Cortex of kidney (tissue), 1 donor: ENCODE measurements at places on chromosomes 2 and 18.

- DNase-seq, result no peak
Measured at GRCh38 chr18:79641722-79642497, 37.7 kb upstream of the CTDP1 start.

GRCh38 chr2:89837962-89838625 is 1146.6 kb downstream of the RPIA start:
- no peak for DNase-seq

DNA sequence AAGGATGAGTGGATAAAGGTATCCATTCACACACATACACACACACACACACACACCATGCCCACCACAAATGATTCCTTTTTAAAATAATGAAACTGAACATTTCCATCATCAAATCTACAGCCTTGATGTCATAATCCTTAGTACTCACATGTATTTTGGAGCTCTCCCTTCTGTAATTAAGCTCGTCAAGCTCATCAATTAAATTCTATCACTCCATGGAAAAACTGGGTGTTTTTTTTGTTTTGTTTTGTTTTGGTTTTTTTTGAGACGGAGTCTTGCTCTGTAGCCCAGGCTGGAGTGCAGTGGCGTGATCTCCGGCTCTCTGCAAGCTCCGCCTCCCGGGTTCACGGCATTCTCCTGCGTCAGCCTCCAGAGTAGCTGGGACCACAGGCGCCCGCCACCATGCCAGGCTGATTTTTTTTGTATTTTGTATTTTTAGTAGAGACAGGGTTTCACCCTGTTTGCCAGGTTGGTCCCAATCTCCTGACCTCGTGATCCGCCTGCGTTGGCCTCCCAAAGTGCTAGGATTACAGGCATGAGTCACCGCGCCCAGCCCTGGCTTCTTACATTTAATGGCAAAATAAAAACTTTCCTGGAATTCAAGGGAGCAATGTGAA is 78.6 kb upstream of the RGPD4 start:
- no peak for DNase-seq

DNA sequence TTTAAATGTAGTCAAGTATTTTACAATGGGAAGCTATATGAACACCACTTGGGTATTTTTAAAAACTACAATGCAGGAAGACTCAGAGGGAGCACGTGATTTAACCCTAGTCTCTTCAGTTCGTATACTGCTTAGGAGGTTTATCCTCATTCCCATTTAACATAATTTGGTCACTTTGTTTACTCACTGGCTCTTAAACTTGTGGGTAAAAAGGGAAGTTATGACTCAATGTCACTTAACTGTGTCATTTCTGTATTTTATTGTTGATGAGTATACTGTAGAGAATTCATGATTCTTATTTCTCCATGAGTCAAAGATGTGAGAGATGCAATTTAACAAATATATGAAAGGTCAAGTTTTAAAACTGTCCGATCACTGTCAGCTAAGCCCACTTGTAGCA is 48.2 kb downstream of the SLC66A3 start:
- DNase-seq, result no peak

- no peak for DNase-seq
Measured at GRCh38 chr2:68018727-68019126, 44.1 kb downstream of the C1D start.

GRCh38 chr2:182611009-182611408 is 105.0 kb upstream of the DNAJC10 start:
- DNase-seq, result no peak

- DNase-seq, result no peak
Measured at GRCh38 chr2:39069136-39069515, 51.7 kb downstream of the SOS1 start.

DNA sequence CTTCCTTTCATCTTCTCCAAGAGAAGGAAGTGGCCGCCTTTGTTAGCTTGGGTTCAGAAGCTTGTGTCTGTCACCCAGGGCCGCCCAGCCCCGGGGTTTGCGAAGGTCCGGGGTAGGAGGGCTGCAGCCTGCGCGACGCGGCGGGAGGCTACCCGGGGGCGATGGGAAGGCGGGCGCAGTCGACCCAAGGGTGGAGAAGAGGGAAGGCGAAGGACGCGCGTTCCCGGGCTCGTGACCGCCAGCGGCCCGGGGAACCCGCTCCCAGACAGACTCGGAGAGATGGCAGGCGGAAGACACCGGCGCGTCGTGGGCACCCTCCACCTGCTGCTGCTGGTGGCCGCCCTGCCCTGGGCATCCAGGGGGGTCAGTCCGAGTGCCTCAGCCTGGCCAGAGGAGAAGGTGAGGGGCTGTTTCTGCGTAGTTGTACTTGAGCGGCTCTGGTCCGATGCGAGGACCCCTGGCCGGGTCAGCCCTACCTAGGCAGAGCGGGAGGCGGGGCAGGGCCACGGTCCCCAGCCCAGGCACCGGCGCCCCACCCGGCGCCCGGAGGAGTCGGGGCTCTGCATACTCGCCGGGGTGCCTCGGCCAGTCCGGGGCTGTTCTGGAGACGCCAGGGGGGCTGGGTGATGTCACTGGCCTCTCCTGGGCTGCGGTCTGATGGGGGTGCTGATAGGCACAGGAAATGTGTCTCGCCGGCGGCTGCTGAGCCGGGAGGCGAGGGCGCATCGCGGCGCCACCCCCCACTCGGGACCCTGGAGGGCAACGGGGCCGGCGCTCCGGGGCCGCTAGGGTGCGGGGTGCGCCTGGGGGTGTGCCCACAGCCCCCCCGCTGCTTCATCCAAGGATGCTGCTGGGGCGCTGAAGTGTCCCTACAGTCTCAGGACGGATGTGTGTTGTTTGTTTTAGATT is at the start of gene QPCT:
TSS of gene QPCT (plus strand) at position 178 of the 909 bp plus-strand sequence. CDS start at position 280, 102 bp downstream.
- DNase-seq, result no peak

GRCh38 chr2:36357847-36358659 is 2.5 kb downstream of the CRIM1 start:
- DNase-seq, result no peak

- no peak for DNase-seq
Measured at GRCh38 chr18:48551100-48551499, 12.3 kb downstream of the CTIF start.

- DNase-seq, result no peak
Measured at GRCh38 chr18:58247363-58247834, 203.4 kb downstream of the NEDD4L start.

DNA sequence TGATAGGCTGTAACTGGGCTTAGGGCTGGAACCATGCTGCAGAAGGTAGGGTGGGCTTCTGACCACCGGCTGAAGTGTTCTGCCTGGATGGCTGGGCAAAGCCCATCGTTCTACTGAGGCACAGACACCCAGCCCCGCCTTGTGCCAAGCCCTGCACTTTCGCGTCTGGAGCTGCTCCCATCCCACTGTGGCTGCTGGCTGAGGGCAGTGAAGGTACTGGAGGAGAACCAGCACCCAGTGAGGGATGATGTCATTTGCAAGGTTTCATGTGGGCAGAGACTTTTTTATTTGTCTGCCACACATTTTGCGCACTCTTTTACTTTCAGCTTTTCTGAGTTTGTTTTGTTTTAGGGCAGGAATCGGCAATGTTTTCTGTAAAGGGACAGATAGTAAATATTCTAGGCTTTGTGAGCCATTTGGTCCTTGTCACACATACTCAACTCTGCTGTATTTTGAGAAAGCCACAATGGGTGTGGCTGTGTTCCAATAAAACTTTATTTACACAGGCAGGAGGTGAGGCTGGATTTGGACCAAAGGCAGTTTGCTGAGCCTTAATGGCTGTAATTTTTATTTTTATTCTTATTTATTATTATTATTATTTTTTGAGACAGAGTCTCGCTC is 85.6 kb downstream of the ASB1 start:
- DNase-seq, result no peak

DNA sequence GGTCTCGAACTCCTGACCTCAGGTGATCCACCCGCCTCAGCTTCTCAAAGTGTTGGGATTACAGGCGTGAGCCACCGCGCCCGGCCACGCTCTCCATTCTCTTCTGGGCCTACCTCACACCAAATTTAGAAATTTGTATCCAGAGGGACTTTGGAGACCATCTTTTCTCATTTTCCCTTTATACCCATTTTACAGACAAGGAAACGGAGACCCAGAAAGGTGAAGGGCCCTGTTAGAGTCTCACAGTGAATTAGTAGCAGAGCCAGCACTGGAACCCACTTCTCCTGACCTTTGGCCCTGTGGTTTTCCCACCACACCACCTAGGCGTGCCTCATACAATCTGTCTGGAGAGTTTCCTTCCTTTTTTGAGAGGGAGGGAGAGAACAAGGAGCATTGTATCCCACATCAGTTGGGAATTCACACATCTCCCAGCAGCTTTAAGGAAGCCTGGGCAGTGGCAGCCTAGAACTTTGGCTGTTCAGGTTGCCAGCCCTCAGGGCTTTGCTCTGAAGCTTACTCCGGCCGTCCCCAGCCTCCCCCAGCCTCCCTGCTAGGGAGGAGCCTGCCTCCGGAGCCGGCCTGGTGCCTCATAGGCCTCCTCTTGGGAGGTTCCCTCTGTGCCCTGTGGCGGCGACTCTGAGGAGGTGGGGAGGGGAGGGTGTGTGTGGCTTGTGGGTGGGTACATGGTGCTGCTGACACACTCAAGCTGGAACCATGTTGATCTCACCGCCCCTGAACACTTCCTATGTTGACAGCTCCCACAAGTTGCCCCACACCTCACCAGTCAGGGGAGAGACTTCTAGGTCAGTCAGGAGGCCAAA is 13.8 kb downstream of the FOSL2 start:
- no peak for DNase-seq

DNA sequence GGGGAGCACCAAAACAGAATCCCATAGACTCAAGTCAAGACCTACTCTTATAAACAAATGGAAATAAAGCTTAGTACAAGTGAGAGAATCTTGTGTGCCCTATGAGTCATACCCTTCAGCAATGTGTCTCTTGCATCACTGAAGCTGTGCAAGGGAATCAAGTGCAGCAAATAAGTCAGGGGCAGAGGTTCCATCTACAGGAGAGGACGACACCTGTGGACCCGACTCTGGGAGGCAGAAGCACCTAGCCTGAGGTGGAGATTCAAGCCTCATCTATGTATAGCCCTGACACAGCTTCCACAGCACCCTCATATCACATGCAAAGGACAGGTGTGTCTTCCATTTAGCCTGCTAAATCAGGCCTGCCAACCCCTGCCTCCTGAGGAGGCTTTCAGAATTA is 298.2 kb downstream of the CNTNAP5 start:
- DNase-seq, result no peak

- DNase-seq, result no peak
Measured at GRCh38 chr2:24162494-24162893, 12.4 kb upstream of the FAM228A start.

DNA sequence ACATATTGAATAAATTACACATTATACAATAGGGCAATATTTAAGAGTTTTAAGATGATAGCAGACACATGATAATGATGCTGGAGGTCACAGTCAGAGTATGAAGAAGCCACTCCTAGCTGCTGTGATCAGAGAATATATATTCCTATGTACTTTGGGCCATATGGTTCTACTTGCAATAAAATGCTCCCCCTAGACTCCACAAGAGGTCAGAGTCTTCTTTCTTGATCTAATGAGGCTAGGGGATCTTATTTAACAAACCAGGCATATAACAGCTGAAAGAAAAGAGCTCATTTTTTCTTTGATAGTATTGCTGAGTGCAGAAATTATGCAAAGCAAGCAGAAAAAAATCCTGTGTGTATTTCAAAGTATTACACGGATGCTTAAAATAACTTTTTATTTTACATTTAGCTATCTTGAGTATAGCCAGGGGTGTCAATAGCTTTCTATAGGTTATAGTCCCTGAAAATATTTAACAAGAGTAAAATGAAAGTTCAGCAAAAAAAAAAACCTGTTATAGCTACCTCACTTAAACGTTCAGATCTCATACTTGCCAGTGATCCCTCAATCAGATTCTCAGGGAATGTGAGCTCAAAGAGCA is 748.7 kb upstream of the CHAC2 start:
- DNase-seq, result no peak

GRCh38 chr2:58543442-58543841 is 302.3 kb upstream of the FANCL start:
- no peak for DNase-seq

GRCh38 chr2:233992513-233993217 is 57.8 kb upstream of the SPP2 start:
- DNase-seq, result no peak

GRCh38 chr18:55515214-55515613 is 72.8 kb downstream of the TCF4 start:
- DNase-seq, result no peak

DNA sequence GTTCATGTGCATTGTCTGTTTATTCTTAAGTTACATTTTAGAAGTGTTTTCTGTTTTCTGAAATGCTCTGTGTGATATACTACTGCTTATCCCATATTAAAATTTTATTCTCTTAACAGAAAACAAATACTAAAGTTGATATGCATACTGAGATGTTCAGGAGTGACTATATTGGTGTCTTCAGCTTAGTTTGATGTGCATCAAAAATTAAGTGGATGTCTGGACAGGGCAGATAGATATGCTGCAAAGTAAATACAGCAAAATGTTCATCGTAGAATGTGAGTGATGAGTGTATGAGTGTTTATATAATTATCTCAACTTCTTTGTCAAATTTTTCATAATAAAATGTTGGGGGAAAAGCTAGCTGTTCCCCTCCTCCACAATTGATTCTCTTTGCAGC is 13.2 kb downstream of the VAPA start:
- no peak for DNase-seq

GRCh38 chr18:3177902-3178687 is 41.7 kb downstream of the MYOM1 start:
- no peak for DNase-seq

GRCh38 chr2:176283291-176284068 is 14.2 kb downstream of the MTX2 start:
- no peak for DNase-seq

GRCh38 chr2:1674276-1674675 is 70.0 kb downstream of the PXDN start:
- no peak for DNase-seq

GRCh38 chr2:170715062-170715931 is at the start of gene SP5:
TSS of gene SP5 (plus strand) at chr2:170715337. CDS start at chr2:170715513, 176 bp downstream.
- DNase-seq, result no peak

GRCh38 chr2:217049422-217049821 is 189.6 kb upstream of the TNP1 start:
- DNase-seq, result no peak

DNA sequence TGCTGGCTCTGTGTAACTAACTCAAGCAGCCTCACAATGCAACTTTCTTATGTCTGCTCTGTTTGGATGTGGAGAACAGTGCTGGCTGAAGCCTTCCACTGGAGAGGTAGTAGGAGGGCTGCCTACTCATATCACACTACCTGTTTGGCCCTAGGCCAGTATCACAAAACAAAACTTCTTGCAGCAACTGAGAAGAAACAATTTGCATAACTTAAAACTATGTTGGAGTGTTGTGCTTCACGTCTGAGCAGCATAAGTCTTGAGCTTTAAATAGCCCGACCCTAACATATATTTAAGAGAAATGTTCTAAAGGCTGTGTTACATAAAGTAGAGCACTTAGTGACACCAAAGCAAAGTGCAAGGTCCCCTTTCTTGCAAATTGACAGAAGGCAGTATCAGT is 204.9 kb upstream of the ACVR2A start:
- no peak for DNase-seq

DNA sequence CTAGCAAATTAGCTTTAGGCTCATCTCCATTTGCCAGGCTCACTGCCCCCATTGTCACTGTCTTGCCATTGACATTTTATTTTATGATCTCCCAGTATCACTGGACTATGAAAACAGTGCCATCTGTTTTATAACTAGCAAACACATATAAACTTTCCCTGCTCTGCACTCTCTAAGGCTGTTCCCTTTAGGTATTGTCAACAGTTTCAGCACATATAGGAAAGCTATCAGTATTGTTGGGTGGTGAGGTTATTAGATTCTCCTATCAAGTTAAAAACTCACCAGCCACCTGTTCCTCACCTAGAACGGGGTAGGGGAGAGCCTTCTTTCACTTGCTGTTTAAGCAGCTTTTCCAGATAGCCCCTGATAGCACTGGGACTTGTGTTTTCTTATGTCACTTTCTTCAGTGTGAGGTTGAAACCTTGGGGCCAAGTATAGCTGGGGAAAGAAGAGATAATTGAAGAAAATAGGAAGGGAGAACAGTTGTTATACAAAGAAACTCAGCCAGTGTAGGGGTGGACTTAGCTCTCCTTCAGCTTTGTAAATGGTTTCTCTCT is 32.5 kb downstream of the CFLAR start:
- no peak for DNase-seq
